ENCODE measurements at places on chromosomes 4 and X.

GRCh38 chr4:176090115-176090514, 24.5 kb downstream of the WDR17 start:
- no peak for DNase-seq

DNA sequence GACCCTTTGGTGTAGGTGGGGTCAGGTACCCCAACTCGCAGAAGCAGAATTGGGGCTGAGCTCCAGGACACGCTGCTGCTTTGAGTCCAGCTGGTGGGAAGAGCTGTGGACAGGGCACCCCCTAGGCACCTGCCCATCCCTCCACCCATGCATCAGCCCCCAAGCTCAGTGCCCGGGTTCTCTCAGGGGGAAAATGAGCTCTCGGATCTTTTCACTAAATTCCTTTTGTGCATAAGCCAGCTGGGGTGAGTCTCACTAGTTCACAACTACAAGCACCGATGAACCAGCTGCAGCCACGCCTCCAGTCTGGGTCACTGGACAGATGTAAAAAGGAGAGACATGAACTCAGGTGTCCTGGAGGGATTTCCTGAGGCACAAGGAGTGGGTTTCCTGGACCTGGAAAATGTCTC, 286.8 kb downstream of the CRLF2 start:
- no peak for DNase-seq

DNA sequence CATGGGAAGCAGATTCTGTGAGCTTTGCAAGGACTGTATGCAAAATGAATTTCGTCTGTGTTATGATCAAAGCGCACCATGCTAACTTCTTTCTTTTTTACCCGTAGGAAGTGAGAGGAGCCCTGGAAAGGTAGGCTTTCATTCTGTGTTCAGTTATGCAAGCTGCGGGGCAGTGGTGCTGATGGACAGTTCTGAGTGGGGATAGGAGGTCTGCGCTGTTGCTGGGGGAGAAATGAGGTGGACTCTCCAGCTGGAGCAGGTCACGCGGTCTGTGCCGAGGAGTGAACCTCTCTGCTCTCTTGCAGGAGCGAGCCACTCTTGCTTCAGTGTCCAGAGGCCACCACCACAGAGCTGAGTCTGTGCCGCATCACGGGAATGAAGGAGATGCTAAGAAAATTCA, 4.5 kb downstream of the TRIML1 start:
- DNase-seq: no peak

DNA sequence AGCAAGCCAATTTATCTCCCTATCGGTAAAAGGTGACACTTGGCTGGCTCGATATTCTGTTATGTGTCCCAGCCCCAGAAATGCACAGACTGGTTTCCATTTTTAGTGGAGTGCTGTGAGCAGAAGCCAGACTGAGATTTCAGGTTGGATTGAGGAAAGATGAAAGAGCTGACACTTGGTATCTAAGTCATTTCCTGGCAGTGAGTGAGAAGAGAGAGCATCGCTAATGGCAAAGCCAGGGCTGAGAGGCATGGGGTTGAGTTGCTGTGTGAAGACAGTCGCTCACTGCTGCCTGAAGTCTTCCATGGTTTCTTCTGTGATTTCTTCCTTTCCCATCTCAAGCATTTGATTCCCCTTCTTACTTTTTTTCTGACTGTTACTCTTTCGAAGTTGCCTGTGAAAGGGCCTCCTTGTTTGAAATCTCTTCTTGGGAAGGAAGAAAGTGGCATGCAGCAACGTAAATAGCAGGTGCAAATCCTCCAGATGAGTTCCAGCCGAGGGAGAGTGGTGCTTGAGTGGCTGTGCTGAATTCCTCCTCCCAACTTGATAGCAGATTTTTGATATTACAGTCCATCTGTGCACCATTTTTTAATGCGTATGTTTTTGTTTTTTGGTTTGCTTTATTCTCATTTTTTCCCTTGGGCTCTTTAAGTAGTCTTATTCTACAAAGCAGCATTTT, 109.2 kb upstream of the LIMCH1 start:
- DNase-seq: no peak

- DNase-seq: no peak
These were observed 134.3 kb downstream of the APBB2 start for GRCh38 chr4:41079881-41080560.

- no peak for DNase-seq
These were observed 28.0 kb downstream of the DMD start for GRCh38 chrX:33183361-33183760.

- no peak for DNase-seq
These were observed 440.2 kb downstream of the PRR32 start for GRCh38 chrX:127259742-127260141.

GRCh38 chr4:27088491-27088890, 227.8 kb downstream of the STIM2 start:
- no peak for DNase-seq

GRCh38 chr4:3518511-3518880, 13.7 kb downstream of the LRPAP1 start:
- DNase-seq: no peak

GRCh38 chr4:53688186-53688790, 97.0 kb upstream of the LNX1 start:
- peak; percentile 99 for DNase-seq

DNA sequence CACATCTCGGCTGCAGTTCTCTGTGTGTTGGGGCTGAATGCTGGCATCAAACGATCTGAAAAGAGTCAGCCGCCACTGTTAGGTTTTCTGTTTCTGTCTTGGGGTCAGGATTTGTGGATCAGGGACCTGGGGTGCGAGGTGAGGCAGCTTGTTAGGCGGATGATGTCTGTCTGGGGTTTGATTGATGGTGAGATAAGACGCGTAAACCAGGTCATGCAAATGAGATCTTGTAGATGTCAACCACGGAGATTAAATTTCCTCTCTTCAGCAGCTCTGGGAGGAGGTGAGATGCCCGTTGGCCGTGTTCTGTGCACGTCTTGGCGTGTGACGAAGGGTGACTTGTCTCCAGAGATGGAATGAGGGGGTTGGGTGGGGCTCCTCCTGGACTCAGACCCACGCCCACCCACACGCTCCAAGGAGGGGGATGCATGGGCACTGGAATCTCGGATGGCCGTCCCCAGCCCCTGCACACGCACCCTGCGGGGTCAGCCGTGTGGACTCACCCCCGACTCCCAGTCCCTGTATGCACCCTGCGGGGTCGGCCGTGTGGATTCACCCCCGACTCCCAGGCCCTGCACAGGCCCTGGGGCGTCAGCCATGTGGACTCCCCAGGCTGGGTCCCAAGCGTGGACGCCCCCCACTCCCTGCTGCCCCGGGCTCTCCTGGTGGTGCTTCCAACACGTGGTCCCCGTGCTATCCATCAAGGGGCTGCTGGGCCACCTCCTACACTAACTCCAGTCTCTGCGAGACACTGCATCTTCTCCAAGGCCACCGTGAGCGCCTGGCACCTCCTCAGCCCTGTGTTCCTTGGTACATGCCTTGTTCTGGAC, 16.0 kb upstream of the UVSSA start:
- no peak for DNase-seq

- no peak for DNase-seq
These were observed 109.2 kb downstream of the STOX2 start for GRCh38 chr4:184014301-184014700.

DNA sequence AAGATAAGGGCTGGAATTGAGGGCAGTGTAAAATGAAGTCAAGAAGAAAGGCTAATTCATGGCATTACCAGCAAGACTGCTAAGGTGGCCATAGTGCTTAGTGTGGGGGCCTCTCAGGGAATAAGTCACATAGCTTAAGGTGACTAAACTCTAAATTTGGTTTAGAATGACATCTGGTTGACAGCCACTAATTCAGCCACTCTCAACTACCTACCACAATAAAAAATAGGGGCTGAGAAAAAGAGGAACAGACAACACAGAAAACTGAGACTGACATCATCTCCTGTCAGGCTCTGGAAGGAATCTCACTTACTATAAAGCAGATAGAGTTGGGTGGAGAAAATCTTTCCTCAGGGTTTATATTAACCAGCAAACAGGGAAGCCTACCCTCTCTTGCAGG, 96.9 kb downstream of the CHRDL1 start:
- DNase-seq: no peak

GRCh38 chr4:144720491-144720890, 74.5 kb downstream of the HHIP start:
- DNase-seq: no peak

DNA sequence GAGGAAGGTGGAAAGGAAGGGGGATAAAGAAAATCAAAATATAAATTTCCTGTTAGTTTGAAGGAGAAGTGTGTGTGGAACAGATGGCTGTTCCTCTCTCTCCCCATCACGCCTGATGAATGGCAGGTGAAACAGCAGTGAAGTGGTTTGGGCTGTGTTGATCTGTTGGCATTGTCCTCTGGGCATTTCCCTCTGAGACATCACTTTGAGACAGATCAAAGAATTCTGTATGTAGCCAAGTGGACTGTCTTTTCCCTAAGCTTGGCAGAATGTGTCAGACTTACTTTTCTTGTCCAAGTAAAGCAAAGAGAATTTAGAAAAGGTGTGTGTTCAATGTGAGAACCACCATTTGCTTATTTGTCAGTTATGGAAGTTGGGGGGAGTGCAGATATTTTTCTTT, 47.5 kb downstream of the SEPTIN11 start:
- no peak for DNase-seq

DNA sequence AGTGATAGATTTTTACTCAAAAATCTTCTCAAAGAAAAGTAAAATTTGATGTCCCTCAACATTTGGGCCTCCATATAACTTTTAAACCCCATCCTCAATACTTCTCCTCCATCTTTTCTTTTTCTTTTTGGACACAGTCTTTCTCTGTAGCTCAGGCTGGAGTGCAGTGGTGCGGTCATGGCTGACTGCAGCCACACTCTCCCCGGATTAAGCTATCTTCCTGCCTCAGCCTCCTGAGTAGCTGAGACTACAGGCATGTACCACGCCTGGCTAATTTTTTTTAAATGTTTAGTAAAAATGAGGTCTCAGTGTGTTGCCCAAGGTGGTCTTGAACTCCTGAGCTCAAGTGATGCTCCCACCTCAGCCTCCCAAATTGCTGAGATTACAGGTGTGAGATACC, 33.1 kb downstream of the KDM6A start:
- no peak for DNase-seq

GRCh38 chrX:141904262-141904661, 568 bp downstream of the MAGEC1 start:
- no peak for DNase-seq

- DNase-seq: no peak
These were observed 34.4 kb upstream of the ANXA3 start for GRCh38 chr4:78517050-78517652.

- no peak for DNase-seq
These were observed 12.8 kb downstream of the AIMP1 start for GRCh38 chr4:106329041-106329618.

DNA sequence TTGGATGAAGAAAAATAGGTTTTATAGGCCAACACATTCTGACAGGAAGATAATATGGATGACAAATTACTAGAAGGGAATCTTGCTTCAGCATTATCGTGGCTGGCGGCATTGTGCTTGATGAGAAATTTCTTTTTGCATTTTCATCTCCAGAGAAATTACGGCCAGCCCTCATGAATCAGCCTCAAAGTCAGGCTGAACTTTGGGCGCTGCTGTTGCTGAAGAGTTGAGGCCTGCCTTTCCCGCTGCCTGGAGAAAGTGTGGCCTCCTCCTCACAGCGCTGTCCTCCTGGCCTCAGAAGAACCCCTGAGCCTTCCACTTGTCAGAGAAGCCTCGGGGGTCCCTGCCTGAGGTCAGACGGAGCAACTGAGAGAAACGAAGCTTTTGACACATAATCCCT, 272.4 kb upstream of the KCNIP4 start:
- no peak for DNase-seq

DNA sequence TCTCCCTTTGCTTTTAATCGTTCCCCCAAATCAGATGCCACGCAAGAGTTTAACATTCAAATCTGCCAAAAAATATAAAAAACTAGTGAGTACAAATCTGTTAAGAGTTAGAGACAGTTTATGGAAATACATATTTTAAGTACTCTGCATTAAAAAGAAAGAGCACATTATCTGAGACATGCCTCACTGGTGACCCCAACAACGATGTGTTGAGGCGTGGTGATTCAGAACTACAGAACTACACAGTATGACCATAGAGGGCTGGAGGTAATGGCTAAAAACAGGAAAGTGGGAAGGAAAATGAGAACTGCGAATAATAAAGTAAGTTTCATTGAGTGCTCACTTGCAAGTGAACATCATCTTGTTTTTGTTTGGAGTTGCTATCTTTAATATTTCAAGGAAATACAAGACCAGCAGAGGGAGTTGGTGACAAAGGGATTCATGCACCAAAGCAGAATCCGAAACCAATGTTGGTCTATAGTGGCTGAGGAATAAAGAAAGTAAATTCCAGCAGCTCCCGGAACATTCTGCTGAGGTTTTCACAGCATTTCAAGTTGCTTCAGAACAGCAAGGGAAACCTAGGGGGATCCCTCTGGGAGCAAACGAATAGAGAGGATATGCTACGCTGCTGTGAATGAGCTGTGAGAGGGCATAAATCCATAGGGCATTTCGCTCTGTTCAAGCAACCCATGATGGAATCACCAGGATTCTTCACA, 92.2 kb downstream of the DCHS2 start:
- peak; percentile 10 for DNase-seq

GRCh38 chr4:30870513-30870912, 150.3 kb downstream of the PCDH7 start:
- no peak for DNase-seq

- no peak for DNase-seq
These were observed 49.1 kb downstream of the ARHGEF9 start for GRCh38 chrX:63735882-63736281.

GRCh38 chr4:123522646-123523045, 126.1 kb downstream of the SPRY1 start:
- DNase-seq: no peak

- peak; percentile 39 for DNase-seq
These were observed 20.1 kb upstream of the CSF2RA start for GRCh38 chrX:1248331-1249061.

- DNase-seq: peak; percentile 13
These were observed 34.8 kb downstream of the EGF start for GRCh38 chr4:109947457-109947856.

GRCh38 chr4:140134746-140135425, 19.1 kb downstream of the MAML3 start:
- no peak for DNase-seq

- no peak for DNase-seq
These were observed 252.6 kb downstream of the TMEM47 start for GRCh38 chrX:34404386-34405070.

DNA sequence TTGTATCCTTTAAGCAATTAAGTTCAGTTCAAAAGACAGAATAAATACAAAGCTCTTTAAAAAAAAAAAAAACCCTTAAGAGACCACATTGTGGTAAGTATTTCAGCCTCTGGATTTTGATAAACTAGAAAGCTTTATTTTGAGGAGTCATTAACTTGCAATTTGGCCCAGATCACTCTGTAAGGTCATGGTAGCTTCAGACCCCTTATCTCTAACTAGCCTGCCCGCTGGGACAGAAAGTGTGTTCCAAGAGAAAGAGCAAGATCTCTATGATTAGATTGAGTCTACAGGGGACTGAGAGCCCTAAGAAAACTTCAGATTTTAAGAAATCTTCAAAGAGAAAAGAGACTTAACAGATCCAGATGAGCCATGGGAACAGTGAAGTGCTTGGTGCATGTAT, 45.6 kb downstream of the GALNT7 start:
- DNase-seq: no peak
